NCI-H1694 treated with DMSO at 0.1 percent for 48 hours (cell line): ENCODE measurements at places on chromosomes 12 and 14.

- no peak for DNase-seq
These were observed 161.7 kb upstream of the PARP11 start for GRCh38 chr12:4034921-4035320.

GRCh38 chr12:79658221-79658620, 32.5 kb downstream of the PAWR start:
- no peak for DNase-seq

- peak; percentile 80 for DNase-seq
These were observed 44.3 kb downstream of the NCOR2 start for GRCh38 chr12:124523071-124523470.

GRCh38 chr12:11580125-11580751, 69.2 kb upstream of the ETV6 start:
- no peak for DNase-seq
